Heart right ventricle (tissue), 16 donors: ENCODE measurements at places on chromosomes 11 and 22. TPM values are rescaled to one million over a fixed set of nuclear protein-coding genes. Genes with fewer than 3 reads are reported as not detected.

The IL10RA gene
- polyA plus RNA-seq, result 4.0 TPM

The TREH gene
- 4.8 TPM for polyA plus RNA-seq

The OR8A1 gene
- not detected for polyA plus RNA-seq

The CCDC89 gene
- 0.38 TPM for polyA plus RNA-seq

The B3GAT1 gene
- 0.07 TPM for polyA plus RNA-seq

The ASCL3 gene
- polyA plus RNA-seq, result not detected

The OSM gene
- not detected for polyA plus RNA-seq

The ZNF214 gene
- polyA plus RNA-seq, result 0.22 TPM

The FAM76B gene
- polyA plus RNA-seq, result 9.9 TPM

The USP47 gene
- polyA plus RNA-seq, result 30.5 TPM

The ZNF280B gene
- 0.15 TPM for polyA plus RNA-seq

The MS4A4A gene
- 9.2 TPM for polyA plus RNA-seq

The MOGAT2 gene
- not detected for polyA plus RNA-seq

The SLC22A12 gene
- not detected for polyA plus RNA-seq

The PAFAH1B2 gene
- polyA plus RNA-seq, result 18.7 TPM

The OR51I1 gene
- polyA plus RNA-seq, result not detected

The VEGFB gene
- 291 TPM for polyA plus RNA-seq

The TRIM51 gene
- polyA plus RNA-seq, result not detected

The INS gene
- polyA plus RNA-seq, result not detected

The MCHR1 gene
- 0.15 TPM for polyA plus RNA-seq

The SULT4A1 gene
- polyA plus RNA-seq, result 0.25 TPM
